ENCODE measurements at places on chromosomes 13 and 19. TPM values are rescaled to one million over a fixed set of nuclear protein-coding genes. Genes with fewer than 3 reads are reported as not detected.

CKM gene
- not detected for total RNA-seq

TIMM13 gene
- 20.8 TPM for total RNA-seq

NLRP4 gene
- not detected for total RNA-seq

PTPRS gene
- 32.2 TPM for total RNA-seq

LPAR6 gene
- total RNA-seq: 17.2 TPM

KANK3 gene
- total RNA-seq: 5.3 TPM

ITGBL1 gene
- 16.7 TPM for total RNA-seq

ZNF304 gene
- 16.5 TPM for total RNA-seq

SLC15A1 gene
- total RNA-seq: not detected

ZNF135 gene
- total RNA-seq: 0.45 TPM

CFD gene
- total RNA-seq: 0.45 TPM

EDNRB gene
- total RNA-seq: not detected

ADAMTS10 gene
- not detected for total RNA-seq

PCSK4 gene
- total RNA-seq: 4.1 TPM

RFX1 gene
- 2.7 TPM for total RNA-seq

CFAP97D2 gene
- total RNA-seq: not detected

OLFM2 gene
- total RNA-seq: 2.0 TPM

PTPRH gene
- not detected for total RNA-seq
